ENCODE measurements at places on chromosomes 12 and 14. TPM values are rescaled to one million over a fixed set of nuclear protein-coding genes. Genes with fewer than 3 reads are reported as not detected.

DNA sequence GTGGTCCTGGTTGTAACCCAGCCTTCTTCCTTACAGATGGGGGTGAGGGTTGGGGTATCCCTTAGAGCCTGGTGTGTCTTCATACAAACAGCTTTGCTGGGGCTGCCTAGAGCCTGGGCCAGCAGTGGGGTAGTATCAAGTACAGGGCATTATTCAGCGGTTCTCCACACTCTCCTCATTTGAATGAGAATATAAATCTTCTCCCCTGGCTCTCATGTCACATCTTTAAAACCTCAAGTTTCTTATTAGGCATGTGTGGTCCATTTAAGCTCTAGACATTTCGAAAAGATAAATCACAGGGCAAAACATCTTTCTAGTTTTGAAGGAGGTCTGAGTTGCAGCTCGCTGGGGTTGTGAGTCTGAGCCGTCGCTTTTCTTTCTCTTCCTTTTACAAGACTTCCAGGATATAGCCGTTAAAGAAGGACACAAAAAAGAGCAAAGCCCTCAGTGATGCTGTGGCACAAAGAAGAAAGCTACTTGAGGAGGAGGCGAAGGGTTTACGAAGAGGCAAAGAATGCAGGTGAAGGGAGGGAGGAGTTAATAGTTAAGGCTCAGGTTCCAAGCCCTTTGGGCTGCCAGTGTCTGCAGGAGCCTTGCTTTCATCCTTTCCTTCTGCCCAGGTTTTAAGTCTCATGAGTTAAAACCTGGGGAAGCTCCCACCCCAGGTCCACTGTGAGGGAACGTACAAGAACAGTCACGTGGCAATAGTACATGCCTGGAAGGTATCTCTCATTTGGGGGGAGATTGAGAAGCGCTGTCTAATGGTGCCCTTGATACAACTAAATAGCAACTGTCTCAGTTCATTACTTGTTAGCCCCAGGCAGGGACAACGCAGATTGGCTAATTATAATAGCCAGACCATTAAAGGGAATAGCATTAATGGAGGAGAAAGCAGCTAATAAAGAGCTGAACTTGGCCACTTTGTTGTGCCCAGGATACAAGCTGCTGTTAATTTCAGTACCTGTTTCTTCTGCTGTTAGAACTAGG, 94.2 kb downstream of the ETV6 start:
- peak overlapping the region; percentile 44 for H3K27ac ChIP-seq
- no peak overlapping the region for H3K4me3 ChIP-seq
- peaks cover 75% of the 10 kb centered on the region for H3K4me1 ChIP-seq
- H3K36me3 ChIP-seq, result no peaks in the 10 kb centered on the region

DNA sequence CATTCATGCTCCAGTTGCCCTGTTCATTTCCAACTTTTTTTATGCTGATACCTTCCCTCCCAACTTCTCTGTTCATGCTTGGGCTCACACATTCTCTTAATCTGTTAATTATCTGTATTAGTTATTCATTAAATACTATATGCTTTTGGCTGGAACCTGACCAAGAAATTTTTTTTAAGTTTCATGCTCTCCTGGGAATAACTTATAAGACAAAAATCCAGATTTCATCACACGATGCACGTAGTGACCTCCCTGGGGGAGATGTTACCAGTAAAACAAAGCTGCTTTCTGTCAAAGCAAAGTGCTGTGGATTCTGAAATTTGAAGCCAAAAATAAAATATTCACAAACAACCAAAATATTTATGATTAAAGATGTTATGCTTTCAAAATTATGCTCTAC, 215.0 kb upstream of the USP15 start:
- H3K4me1 ChIP-seq, result no peaks in the 10 kb centered on the region
- no peak overlapping the region for H3K27ac ChIP-seq
- H3K4me3 ChIP-seq, result no peak overlapping the region
- DNase-seq, result no peak
- no peaks in the 10 kb centered on the region for H3K27me3 ChIP-seq

DNA sequence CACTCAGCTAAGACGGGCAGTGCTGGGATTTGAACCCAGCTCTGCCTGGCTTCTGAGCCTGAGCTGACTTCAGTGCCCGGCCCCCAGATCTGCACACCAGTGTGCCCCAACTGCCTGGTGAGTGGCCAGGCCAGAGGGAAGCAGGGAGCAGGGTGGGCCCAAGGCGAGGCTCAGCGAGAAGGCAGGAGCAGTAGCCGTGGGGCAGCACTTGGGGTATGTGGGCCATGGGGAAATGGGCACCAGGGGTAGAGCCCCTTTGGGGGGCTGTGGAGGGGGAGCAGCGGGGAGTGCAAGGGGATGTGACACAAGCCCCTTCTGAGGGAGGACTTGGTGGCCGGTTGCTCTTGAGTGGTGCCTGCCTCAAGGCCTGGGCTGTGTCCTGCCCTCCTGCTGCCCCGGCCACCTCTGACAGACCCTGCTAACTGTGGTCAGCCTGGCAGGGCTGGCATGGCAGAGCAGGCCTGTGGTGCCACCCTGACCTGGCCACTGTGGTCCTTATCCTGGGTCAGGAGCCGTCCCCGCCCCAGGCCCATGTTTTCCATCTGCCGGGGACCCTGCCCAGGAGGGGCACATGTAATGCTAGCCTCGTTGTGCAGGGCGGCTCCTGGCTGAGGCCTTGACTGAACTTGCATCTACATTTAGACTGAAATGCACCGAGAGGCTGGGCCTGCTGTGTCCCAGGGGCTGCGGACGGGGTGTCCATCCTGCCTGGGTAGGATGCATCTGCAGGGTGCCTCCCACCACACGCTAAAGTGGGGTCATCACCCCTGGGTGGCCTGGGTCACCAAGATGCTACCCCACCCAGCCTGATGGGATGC, 90.5 kb downstream of the KIF26A start:
- peak overlapping the region; percentile 50 for H3K27ac ChIP-seq
- no peaks in the 10 kb centered on the region for H3K27me3 ChIP-seq
- no peak overlapping the region for H3K4me3 ChIP-seq
- H3K4me1 ChIP-seq, result peaks cover 14% of the 10 kb centered on the region
- no peak for DNase-seq
- H3K36me3 ChIP-seq, result no peaks in the 10 kb centered on the region

The FGD4 gene
- polyA plus RNA-seq, result 7.8 TPM

All from sigmoid colon (tissue), 7 donors.